Activated CD4-positive, alpha-beta T cell treated with anti-CD3 and anti-CD28 coated beads, Interleukin-2, amount 10 ng/mL, durations not matched to agents 24 days and 14 days (primary cell): ENCODE measurements at places on chromosomes 11 and 22. TPM values are rescaled to one million over a fixed set of nuclear protein-coding genes. Genes with fewer than 3 reads are reported as not detected.

DNA sequence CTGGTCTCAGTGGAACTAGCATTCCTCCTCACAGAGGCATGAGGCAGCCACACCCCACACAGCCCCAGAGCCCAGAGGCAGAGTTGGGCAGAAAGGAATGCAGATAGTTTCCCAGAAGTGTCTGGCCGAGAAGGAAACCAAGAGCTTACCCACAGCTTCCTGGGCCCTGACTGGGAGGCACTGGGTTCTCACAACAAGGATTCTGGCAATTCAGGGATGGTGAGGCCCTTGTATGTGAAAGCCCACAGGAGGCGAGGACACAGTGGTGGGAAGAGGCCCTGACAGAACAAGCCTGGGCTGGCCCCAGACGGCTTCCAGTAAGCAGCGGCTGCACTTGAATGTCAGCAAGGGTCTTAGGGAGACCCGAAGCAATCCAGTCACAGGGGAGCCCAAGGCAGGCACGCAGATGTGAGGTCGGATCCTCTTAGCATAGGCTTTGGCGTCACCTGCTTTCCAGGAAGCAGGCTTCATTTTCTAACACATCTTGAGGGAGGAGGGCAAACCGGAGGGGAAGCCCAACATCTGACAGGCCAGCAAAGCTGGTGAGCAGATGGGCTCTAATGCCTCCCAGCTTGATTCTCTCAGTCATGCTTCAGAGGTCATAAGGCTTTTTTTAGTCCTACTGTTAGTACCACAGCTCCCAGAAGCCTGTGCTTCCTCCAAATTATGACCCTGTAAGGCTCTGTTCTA lies 78.3 kb upstream of the AKIP1 start:
- no peaks in the 10 kb centered on the region for H3K36me3 ChIP-seq
- peaks cover 16% of the 10 kb centered on the region for H3K4me1 ChIP-seq
- DNase-seq, result peak; percentile 74
- H3K27me3 ChIP-seq, result peaks cover 5% of the 10 kb centered on the region

- no peak for DNase-seq
- no peak overlapping the region for H3K27ac ChIP-seq
- H3K36me3 ChIP-seq, result no peaks in the 10 kb centered on the region
- H3K27me3 ChIP-seq, result no peaks in the 10 kb centered on the region
- H3K4me3 ChIP-seq, result no peak overlapping the region
These were observed 61.9 kb downstream of the C11orf58 start for GRCh38 chr11:16800382-16800781.

- no peak overlapping the region for H3K27ac ChIP-seq
- no peaks in the 10 kb centered on the region for H3K27me3 ChIP-seq
- H3K4me3 ChIP-seq, result no peak overlapping the region
- H3K4me1 ChIP-seq, result peaks cover 6% of the 10 kb centered on the region
- no peak for DNase-seq
- peaks cover 6% of the 10 kb centered on the region for H3K36me3 ChIP-seq
These were observed 26.8 kb downstream of the TPCN2 start for GRCh38 chr11:69075421-69076128.

CNTF gene
- total RNA-seq, result 3.4 and 3.9 TPM in 2 replicates

GRCh38 chr11:110297726-110298300 lies 1.4 kb upstream of the RDX start:
- H3K4me1 ChIP-seq, result peaks cover 34% of the 10 kb centered on the region
- no peak for DNase-seq
- no peaks in the 10 kb centered on the region for H3K27me3 ChIP-seq
- no peak overlapping the region for H3K27ac ChIP-seq
- H3K36me3 ChIP-seq, result peaks cover 12% of the 10 kb centered on the region
